ENCODE measurements at places on chromosomes 2 and 18.

DNA sequence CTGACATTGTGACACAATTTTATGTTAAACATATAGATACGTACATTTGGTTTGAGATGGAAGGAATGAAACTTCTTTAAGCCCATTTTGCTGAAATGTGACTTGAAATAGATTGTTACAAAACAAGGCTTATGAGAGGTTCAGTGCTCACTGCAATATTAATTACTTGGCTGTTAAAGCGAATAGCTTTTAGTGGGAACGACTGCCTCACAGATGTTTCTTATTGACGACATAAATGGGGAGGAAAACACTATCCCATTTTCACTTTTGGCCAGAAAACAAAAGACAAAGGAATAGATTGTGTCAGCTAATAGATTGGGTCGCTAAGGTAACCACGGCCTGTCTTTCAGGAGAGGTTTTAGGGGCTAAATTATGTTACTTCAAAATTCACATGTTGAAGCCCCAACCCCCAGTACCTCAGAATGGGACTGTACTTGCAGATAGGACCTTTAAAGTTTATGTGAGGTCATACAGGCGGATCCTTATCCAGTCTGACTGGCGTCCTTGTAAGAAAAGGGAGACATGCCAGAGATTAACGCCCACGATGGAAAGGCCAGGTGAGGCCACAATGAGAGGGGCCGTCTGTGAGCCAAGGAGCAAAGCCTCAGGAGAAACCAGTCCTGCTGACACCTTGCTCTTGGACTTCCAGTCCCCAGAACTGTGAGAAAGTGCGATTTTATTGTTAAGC, 10.8 kb downstream of the INPP1 start:
- DNase-seq, result no peak

- no peak for DNase-seq
These were observed 131.5 kb downstream of the ZNF532 start for GRCh38 chr18:58996131-58996641.

GRCh38 chr18:40607542-40608148, 1347.4 kb upstream of the PIK3C3 start:
- DNase-seq, result no peak

- DNase-seq, result no peak
These were observed 45.0 kb downstream of the SLC38A11 start for GRCh38 chr2:164910101-164910899.

- DNase-seq, result no peak
These were observed 99.3 kb downstream of the SPATS2L start for GRCh38 chr2:200405599-200406298.

DNA sequence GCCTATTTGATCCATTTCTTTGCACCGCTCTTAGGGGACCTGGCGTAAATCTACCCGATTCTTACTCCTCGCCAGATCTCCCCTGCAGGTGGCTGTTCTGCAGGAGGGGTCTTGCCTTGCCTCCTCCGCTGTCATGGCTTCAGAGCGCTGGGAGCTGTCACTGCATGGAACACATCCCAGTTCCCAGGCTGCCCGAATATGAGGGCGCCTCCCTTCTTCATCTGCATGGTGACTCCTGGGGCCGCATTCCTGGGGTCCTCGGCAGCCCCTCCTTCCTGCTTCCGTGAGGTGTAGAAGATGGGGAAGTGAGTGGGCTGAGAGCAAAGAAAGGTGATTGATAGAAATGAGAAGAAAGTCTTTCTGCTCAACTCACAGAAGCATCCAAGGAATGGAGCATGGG, 27.3 kb upstream of the COPS8 start:
- DNase-seq, result no peak

DNA sequence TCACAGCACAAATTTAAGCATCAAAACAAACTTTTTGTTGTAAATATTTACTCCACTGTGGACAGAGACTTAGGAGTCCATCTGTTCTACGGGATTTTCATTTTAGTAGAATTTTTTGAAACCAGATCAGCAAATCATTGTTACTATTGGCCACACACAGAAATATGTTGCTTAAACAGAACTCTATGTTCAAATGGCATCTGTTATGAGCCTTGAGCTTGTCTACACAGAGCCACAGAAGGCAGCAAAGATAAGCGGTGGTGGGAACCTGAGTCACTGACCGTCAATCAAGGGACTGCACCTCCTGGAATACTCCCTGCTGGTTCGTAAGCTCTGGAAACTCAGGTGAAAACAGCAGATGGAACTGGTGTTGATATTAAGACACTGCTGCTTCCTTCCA, 156.8 kb downstream of the TMEM200C start:
- peak; percentile 77 for DNase-seq

DNA sequence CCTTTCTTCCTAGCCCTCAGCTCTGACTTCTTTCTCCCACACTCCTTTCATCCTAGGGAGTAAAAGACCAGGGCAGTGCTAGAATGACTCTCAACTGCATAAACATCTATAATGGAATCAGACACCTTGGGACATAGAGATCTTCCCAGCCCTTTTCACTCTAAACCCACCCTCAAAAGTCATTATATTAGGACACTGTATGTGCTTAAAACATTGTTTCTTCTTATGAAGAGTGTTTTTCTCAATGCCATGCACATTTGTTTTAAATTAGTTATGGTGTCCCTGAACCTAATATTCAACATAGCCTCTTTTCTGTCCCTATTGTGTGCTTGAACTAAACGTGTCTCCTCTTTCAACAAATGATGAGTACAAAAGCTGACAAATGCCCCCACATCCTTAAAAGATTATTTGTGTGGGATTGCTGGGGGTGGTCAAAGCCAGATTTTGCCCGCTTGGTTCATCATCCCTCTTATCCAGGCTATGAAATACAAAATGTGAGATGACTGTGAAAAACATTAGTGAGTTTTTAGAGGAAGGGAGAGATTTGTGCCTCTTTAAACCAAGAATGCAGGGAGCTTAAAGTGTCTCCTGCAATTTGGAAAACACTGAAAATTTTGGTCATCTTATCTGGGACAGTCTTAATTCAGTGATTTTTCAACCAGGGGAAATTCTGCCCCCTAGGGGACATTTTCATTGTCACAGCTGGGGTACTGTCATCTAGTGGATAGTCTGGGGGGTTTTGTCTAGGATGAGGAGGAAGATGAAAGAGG, 29.0 kb downstream of the SERPINB5 start:
- DNase-seq, result peak; percentile 6

DNA sequence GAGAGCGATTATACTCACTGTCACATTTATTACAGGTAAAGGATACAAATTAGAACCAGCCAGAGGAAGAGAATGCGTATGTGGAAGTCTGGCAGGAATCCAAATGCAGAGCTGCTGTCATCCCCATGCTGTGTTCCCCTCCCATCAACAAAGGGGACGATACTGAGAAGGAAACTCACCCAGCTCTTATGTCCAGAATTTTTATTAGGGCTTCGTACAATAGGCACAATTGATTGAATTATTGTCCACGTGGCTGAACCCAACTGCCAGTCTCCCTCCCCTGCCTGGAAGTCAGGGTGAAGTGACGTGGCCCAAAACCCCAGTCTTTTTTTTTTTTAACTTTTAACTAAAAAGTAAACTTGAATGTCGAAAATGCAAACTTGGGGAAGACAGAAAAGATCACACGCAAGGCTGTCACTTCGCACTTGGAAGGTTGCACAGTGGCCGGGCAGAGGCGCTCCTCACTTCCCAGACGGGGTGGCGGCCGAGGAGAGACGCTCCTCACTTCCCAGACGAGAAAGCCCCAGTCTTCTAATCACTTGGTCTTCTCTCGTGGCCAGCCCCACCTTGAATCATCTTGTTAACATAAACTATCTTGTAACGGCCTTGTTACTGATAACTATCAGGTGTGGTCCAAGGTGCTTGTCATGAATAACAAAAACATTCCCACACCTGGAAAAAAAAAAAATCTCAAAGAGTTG, 40.0 kb upstream of the ITSN2 start:
- no peak for DNase-seq

DNA sequence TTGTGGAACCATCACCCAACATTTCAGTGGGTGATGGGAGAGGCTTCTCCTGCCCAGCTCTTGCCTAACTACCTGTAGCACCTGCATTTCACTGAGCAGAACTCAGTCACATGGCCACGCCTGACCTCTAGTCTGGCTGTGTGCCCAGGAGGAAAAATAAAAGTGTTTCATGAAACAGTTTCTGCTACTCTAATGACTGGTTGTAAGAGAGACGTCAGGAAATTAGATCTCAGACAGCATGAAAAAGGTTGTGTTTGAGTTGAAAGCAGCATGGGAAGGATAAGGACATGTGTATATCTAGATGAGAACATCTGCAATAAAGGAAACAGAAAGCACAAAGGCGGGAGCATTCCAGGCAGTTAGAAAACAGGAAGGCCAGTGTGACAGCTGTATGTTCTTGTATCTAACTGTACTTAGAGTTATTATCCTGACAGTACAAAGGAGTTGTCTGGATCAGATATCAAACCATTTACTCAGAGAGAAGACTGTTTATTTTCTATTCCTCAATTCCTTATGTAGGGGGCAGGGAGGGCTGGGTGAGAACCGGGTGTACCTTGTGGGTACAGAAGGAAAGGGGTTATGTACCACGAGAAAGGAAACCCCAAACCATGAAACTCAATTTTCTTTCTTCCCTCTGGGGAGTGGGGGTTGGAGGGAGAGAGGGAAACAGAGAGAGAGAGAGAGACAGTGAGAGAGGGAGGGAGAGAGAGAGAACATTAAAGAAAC, 307.4 kb upstream of the VWC2L start:
- no peak for DNase-seq

- DNase-seq, result no peak
These were observed 59.0 kb downstream of the HNMT start for GRCh38 chr2:138023298-138023697.

GRCh38 chr2:216626168-216626874, 6.9 kb upstream of the IGFBP2 start:
- DNase-seq, result no peak

DNA sequence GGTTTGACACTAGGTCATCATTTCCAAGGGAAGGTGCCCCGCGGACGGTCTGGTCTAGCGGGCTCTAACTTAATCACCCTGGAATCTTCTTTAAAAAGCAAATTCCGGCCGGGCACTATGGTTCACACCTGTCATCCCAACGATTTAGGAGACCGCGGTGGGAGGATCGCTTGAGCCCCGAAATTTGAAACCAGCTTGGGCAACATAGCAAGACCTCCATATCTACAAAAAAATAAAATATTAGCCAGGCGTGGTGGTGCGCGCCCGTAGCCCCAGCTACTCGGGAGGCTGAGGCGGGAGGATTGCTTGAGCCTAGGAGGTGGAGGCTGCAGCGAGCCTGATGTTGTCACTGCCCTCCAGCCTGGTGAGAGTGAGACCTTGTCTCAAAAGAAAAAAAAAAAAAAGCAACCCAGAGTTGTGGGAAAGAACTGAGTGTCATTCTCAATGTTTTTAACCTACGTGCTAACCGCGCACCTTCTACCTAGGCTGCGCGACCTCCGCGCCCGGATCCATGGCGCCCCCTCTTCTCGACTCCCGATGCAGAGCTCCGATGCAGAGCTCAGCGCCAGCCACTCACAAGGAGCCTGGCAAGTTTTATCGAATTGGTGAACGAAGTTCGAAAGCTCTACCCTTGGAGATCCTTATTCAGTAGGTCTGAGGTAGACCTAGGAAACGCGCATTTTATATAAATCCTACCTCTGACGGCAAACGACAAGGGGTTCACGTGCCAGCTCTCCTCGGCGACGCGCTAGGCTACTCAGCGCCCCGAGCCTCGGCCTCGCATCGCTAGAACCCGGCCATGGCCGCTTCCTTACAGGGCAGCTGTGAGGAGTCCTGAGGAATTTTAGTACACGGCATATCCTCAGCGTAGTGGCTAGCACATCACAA, 888 bp upstream of the TWSG1 start:
- no peak for DNase-seq

GRCh38 chr2:45256173-45256866, 247.1 kb upstream of the SIX2 start:
- no peak for DNase-seq

DNA sequence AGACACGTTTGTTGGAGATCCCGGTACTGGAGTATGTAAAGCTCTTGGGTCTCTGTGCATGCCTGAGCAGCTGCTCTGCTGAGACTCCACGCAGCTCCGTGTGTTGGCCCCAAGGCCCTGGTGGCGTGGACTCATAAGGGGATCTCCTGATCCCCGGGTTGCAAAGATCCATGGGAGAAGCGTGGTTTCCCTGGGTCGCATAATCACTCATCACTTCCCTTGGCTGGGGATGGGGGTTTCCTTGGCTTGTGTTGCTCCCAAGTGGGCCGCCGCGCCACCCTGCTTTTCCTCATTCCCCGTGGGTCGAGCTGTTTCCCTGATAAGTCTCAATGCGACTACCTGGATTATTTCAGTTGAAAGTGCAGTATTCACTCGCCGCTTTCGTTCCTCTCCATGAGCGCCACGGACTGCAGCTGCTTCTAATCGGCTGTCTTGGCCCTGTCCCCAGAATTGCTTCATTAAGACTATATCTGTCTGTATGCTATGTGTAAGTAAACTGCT, 76.0 kb downstream of the EPC2 start:
- peak; percentile 68 for DNase-seq

DNA sequence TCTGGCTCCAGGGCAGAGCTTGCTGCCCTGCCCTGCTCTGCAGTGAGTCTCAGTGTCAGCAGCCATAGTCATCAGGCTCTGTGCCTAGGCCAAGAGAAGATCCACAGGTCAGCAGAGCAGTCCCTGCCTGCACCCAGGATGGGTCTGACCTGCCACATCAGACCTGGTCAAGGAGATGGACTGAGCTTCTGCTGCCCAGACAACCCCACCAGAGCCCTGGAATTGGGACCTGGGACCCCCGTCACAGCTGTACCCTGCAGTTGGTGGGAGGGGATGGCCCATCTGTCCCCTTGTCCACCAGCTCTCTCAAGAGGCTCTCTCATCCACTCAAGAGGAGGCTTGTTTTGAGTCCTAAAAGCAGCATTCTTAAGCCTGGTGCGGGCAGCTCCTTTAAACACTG, 142.6 kb downstream of the TFCP2L1 start:
- no peak for DNase-seq

DNA sequence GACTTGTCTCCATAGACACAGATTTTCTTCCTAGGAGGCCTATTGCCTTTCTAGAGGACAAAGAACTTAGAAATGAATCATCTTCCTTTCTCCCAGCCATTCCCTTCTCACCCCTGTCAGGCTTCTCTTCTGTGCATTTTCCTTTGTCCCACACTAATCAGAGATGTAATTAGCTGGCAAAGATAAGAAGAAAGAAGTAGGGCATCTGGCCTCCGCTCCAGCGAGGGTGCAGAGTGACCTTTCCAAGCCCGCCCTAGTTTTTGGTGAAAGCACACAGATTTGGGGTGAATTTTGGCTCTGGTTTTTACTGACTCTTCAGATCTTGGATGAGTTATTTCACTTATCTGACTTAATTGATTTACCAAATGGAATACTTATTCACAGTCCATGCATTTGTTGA, 626.5 kb downstream of the ZEB2 start:
- DNase-seq, result peak; percentile 9

DNA sequence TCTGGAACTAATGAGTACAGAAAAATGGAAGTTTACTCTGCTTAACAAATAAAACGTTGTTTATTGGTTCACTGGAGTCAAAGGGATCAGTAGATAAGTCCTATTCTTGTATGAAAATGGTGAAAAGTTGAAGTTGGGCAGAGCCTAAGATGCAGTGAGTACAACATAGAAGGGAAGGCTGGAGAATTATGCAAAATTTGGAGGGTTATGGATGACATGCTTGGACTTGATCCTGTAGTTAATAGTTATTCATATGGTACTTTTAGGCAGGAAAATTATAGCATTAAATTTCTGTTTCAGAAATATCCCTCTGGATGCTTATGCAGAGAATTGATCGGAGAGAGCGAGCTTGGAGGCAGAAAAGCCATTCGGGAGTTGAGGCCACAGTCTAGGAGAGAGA, 167.6 kb downstream of the KCNS3 start:
- DNase-seq, result no peak

GRCh38 chr18:42164556-42164955, 209.5 kb downstream of the PIK3C3 start:
- DNase-seq, result no peak
